ENCODE measurements at places on chromosomes 2 and 18.

GRCh38 chr2:238165288-238165921 is 6.6 kb downstream of the ERFE start:
- no peak for DNase-seq

GRCh38 chr18:35971661-35972196 is 750 bp upstream of the RMP24 start:
- peak; percentile 41 for DNase-seq

GRCh38 chr2:190977505-190977904 is 36.5 kb downstream of the STAT1 start:
- DNase-seq: no peak

DNA sequence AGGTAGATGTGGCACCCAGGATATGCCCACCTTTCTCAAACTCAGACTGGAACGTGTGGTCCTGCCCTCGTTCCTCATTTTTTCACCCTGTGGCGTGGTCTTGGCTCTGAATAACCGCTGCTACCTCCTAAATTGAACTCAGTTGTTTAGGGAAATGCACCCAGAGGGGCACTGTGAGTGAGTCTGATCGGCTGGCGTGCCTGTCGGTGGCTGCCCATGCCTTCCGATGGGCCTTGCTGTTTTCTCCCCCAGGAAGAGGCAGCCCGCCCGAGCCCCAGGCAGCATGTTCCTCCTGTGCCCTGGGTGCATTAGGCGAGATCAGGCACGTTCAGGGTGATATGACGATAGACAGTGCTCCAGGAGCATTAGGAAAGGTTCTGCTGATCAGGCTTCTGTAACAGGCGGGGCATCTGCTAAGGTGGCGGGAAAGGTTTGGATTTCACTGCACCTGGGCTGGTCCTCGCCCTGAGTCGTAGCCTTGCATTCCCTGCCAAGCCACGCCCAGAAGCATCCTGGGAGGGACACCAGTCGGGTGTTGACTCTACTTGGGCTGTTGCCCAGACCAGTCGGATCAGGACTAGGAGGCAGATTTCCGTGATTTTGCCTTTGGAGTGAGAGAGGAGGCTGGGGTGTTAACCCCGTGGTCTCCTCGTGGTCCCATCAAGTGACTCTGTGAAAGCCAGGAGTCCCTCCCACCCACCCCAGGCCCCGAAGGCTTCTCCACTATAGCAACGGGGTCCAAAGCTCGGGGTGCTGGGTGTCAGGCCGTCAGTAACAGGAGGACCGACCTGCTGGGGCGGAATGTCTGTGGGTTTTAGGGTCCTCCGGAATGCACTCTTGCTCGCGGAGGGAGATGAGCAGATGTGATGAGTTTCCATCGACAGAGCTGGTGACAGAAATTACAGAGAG is 75.1 kb downstream of the SH3BP4 start:
- no peak for DNase-seq

DNA sequence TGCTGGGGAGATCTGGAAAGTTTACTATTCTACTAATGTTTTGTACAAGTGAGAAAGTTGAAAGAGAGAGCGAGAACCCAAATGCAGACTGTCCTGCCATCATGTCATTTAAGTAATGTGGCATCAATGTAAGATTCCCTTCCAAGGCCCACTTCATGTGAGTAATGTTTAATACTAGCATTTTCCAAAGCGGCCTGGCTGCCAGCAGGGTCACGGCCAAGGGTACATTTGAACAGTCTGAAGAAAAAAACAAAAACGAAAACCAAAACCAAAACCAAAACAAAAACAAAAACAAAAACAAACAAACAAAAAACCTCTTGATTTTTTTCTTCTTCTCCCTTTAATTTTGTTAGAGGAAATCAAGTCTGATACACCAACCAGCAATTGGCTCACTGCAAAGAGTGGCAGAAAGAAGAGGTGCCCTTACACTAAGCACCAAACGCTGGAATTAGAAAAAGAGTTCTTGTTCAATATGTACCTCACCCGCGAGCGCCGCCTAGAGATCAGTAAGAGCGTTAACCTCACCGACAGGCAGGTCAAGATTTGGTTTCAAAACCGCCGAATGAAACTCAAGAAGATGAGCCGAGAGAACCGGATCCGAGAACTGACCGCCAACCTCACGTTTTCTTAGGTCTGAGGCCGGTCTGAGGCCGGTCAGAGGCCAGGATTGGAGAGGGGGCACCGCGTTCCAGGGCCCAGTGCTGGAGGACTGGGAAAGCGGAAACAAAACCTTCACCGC is 2.2 kb downstream of the HOXD10 start:
- DNase-seq: no peak

GRCh38 chr2:133952420-133952819 is 301.5 kb upstream of the MGAT5 start:
- no peak for DNase-seq

GRCh38 chr18:10739152-10739551 is 213.3 kb downstream of the NAPG start:
- no peak for DNase-seq

GRCh38 chr2:131152074-131152473 is 46.9 kb downstream of the PLEKHB2 start:
- peak; percentile 40 for DNase-seq

DNA sequence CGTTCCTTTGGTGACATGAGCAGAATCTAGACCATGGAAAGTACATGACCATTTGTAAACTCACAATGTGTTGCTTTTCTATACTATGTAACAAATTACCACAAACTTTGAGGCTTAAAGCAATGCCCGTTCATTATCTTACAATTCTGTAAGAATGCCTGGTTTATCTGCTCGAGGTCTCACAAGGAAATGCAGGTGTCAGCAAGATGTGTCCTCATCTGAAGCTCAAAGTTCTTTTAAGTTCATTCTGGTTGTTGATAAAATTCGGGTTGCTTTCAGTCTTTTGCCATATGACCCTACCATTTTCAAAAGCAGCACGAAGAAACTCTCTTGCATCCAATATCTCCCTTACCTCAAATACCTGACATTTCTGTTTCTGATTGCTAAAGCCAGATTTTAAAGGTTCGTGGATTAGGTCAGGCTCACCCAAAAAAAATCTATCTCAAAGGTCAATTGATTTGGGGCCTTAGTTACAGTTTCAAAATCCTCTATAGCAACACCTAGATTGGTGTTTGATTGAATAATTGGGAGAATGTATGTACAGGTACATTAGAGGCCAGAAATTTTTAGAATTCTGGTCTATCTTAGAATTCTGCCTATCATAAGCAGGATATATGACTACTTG is 125.9 kb downstream of the TMEM131 start:
- no peak for DNase-seq

DNA sequence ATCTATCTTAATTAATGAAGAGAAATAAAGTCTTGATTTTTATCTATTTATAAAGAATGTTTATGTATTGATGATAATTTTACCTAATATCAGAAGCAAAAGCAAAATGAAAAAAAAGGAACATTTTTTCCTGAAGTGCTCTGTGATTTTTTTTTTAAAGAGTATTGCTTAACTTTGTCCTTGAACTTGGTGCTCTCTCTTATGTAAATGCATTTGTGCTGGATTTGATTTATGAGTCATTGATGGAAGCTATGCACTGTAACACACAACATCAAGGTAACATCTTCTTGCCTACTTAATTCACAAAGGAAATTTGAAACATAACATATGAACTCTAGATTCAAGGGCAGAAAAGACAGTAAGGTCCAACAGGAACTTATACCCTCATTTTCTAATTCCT is 312.9 kb upstream of the CDH19 start:
- DNase-seq: no peak

DNA sequence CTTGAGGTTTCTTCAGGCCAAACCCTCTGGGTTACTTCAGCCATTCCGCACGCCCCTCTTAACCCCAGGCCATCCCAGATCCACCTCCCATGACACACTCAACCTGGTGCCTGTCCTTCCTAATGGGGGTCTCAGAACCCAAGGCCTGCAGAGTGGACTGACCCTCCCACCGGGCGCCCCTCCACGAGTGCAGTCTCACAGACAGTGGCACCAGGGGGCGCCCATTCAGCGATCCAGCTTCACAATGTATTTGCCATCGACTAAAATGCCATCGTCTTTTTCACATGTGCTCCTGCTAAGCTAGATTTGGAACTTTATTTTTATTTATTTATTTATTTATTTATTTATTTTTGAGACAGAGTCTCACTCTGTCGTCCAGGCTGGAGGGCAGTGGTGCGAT is 38.5 kb downstream of the INPP5D start:
- DNase-seq: no peak

- DNase-seq: no peak
Observed at GRCh38 chr18:22827741-22828140, 105.4 kb upstream of the RBBP8 start.

DNA sequence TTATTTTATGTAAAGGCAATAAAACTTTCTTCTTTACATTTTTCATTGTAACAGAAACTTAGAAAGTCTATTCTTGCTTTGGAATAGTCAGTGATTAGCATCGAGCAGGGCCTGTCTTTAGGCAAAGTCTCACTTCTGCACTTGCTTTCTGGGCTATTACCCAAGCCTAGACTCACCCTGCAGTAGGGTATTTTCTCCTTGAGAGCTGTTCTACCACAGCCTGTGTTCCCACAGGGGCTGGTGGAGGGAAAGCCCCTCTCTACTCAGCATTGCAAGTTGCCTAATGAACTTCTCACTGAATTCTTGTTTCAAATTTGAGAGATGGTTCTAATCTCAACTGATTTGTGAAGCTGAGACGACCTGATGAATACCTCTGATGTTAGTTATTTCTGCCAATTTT is 111.7 kb upstream of the KLHL14 start:
- no peak for DNase-seq

DNA sequence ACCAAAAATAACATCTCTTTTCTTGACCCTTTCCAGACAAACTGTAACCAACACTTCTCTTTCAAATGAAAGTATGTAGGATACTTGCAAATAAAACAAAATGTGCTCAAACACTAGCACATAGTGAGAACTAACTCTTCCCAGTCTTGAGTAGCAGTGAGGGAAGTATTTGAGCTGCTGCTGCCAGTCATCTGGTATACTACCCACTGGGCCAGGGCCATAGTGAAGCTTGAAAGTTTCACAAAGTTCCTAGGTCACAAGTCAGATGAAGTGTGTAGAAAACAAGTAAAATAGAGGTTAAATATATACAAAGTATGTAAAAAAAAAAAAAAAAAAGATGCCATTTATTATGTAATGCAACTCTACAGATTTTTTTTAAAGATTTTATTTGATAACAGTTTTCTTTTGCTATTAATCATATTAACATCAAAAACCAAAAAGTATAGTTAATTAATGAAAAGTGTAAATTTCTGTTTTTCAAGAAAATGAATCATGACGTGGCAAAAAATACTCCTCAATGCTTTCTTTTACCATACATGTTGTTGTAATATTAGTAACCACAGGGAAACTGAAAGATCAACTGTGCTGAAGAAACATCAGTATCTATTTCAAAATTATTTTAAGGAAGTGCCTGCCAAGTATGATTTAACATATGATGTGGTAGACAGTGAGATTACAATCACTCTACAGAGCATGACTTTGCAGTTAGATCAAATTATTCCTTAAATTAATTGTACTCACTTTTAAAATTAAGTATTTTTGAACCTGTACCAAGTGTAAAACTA is 21.6 kb upstream of the TRIB2 start:
- DNase-seq: no peak

- peak; percentile 39 for DNase-seq
Observed at GRCh38 chr2:32553829-32554432, 73.9 kb upstream of the TTC27 start.

DNA sequence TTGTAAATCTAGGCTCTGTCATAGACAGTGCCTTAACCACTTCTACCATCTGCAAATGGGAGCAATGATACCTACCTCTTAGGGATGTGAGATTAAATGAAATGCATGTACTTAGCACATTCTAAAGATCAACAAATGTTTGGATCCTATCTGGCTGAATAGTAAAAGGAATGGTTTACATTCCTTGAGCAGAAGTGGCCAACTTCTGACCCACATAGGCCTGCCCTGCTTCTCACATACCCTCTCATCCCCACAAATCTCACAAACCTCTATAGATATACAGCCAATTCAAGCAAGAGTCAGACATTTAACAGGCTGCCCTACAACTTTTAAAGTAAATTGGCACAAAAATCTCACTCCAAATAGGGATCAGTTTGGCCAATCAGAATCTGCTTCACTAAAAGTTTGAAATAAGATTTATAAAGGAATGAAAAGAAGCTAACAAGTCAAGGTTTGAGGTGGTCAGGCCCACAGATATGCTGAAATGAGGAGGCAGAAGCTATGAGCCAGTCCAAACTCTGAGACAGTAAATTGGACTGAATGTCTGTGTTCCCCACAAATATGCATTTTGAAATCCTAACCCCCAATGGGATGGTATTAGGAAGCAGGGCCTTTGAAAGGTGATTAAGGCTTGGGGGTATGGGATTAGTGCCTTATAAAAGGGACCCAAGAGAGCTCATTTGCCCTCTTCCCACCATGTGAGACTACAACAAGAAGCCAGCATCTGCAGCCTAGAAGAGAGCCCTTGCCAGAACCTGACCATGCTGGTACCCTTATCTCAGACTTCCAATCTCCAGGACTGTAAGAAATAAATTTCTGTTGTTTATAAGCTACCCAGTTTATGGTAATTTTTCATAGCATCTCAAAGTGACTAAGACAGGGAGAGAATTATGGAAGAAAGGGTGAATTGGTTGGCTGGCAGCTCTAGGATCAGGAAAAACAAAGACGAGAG is 227.8 kb upstream of the RBMS1 start:
- DNase-seq: no peak

DNA sequence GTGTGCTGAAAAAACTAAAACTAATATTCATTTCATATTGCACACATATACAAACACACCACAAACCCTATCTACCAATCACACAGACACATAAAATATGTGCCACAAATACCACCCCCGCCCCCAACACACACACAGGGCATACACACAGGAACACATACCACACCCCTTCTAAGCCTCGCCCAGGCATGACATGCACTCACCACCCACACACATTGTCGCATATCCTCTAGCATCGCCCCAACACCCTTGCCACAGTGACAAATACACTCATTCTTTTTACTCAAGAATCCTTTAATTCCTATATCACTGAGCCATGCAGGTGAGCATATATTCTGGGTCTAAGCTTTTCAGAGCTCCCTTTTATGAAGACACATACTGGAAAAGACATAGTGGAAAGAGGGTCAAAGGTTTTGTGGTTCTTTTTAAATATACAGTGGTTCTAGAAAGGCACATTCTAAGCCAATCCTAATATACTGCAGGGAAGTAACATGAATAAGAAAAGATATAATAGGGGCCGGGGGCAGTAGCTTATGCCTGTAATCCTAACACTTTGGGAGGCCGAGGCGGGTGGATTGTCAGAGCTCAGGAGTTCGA is 24.5 kb upstream of the LCLAT1 start:
- peak; percentile 2 for DNase-seq

DNA sequence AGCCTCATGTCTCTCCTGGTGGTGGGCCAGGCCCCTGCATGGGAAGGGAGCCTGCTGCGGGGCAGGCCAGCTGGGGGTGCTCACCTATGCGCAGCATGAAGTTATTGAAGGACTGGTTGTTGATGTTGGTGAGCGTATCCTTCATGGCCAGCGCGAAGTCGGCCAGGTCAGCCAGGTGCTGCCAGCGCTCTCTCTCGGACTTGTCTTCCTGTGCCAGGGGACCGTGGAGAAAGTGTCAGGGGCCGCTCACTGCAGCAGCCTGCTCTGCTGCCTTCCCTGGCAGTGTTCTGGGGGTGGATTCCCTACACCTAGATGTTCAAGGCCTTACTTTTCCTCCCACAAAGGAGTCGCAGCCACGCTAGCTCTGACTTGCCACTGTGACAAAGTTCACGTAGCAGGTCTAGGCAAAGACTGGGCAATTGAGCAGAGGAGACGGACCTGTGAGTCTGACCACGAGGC is 28.2 kb downstream of the CENPO start:
- DNase-seq: no peak

- DNase-seq: no peak
Observed at GRCh38 chr2:112108178-112108832, 29.9 kb upstream of the FBLN7 start.

- DNase-seq: no peak
Observed at GRCh38 chr2:212213191-212213590, 325.4 kb downstream of the ERBB4 start.

- DNase-seq: no peak
Observed at GRCh38 chr2:12584338-12584737, 132.4 kb upstream of the TRIB2 start.

All from NCI-H526 (cell line).